ENCODE measurements at places on chromosomes 4 and X.

DNA sequence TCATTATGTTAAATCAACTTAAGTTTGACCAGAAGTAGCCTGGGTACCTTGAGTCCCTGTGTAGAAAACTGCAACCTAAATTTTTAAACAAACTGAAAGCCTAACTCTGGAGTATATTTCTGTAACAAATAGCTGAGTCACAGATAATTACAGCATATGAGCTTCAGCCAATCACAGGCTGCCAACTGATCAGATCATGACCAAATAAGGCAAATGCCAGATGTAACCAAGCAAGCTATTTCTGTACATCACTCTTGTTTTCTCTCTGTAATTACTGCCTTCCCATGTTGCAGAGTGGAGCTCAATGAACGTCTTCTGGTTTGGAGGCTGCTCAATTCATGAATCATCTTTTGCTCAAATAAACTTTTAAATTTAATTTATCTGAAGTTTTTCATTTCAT is 980.9 kb upstream of the DIAPH2 start:
- no peak for DNase-seq

GRCh38 chr4:100428051-100428450 is 89.8 kb downstream of the EMCN start:
- DNase-seq, result no peak

- no peak for DNase-seq
Observed at GRCh38 chr4:165799384-165799815, 73.6 kb upstream of the TLL1 start.

- DNase-seq, result no peak
Observed at GRCh38 chrX:152932144-152932543, 34.3 kb downstream of the ZNF185 start.

- no peak for DNase-seq
Observed at GRCh38 chr4:119647558-119647957, 19.0 kb upstream of the PDE5A start.

GRCh38 chrX:291411-291901 is 10.3 kb downstream of the PLCXD1 start:
- DNase-seq, result no peak

DNA sequence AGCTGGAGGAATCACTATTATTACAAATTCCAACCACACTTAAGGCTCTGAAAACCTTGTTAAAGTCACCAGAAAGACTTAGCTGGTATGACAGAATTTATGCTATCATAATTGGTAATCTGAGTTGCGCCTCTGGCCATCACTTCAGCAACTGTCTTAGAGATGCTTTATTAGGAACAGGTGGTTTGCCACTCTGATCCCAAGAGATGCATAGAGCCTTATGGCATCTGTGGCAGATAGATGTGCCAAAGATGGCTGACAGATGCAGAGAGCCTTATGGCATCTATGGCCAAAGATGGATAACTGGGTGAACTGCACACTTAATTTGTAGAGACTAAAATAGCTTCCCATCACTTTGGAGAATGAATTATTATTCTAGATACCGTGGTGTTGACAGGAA is 32.3 kb upstream of the PLAC8 start:
- no peak for DNase-seq

- DNase-seq, result no peak
Observed at GRCh38 chrX:69088171-69088938, 76.9 kb downstream of the PJA1 start.

All from stimulated activated CD8-positive, alpha-beta memory T cell treated with anti-CD3 and anti-CD28 coated beads, Interleukin-7, amount 100 ng/mL, for 1 hour (primary cell).